ENCODE measurements at places on chromosomes 1 and 21.

GRCh38 chr1:12409681-12410080 lies 179.9 kb downstream of the VPS13D start:
- DNase-seq: no peak

DNA sequence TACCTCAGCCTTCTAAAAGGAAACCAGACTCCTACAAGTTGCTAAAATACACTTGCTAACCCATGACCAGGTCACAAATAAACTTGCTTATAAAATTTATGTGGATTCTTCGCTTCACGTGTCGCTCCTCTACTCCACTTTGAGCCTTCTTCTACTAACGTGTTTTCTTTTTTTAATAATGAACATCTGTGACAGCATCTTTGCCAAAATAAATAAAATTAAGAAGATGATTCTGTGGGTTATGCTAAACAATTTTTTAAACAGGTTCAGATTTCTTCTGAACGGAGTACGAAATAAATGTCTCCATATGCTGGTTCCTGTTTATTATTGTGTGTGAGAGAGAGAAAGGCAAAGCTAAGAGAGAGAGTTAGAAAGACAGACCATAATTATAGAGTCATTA lies 735.8 kb downstream of the LTN1 start:
- no peak for DNase-seq

DNA sequence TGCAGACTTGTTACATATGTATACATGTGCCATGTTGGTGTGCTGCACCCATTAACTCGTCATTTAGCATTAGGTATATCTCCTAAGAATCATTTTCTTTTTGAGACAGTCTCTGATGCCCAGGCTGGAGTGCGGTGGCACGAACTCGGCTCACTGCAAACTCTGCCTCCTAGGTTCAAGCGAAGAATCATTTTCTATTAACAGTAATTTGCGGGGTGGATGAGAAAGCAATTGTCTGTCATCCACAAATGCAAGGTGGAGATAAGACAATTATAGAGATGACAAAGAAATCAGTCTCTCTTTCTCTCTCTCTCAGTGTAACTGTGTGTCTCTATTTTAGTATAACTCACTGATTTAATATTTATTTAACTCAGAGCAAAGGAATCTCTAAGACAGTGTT lies 131.0 kb upstream of the KIAA1614 start:
- DNase-seq: no peak

DNA sequence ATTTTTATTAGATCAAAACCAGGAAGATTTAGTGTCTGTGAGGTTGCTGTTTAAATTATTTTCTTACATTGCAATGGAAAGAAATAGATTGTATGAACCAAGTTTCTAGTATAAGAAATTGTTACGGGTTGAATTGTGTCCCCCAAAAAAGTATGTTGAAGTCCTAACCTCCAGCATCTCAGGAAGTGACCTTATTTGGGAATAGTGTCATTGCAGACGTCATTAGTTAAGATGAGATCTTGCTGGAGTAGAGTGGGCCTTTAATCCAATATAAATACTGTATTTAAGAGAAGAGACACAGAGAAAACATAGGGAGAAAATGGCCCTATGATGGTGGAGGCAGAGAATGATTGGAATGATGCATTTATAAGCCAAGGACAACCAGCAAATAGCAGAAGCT lies 188.7 kb upstream of the SAMSN1 start:
- DNase-seq: no peak

All from NCI-H526 (cell line).